NT2/D1 (cell line): ENCODE measurements at places on chromosomes 3 and 15.

DNA sequence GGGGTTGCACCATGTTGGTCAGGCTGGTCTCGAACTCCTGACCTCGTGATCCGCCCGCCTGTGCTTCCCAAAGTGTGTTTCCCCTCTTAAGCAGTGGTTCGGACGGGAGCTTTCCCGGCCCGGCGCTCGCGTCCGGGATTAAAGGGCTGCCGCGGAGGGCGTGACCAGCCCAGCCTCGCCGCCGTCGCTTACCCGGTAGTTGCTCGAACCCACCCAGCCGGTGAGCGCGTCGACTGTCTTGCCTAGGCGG, 513 bp downstream of the CLASP2 start:
- peak; percentile 50 for DNase-seq

- DNase-seq: no peak
Measured at GRCh38 chr3:1561427-1561826, 468.6 kb downstream of the CNTN6 start.

- no peak for DNase-seq
Measured at GRCh38 chr3:52039846-52040245, 16.5 kb downstream of the DUSP7 start.

GRCh38 chr3:149527531-149528339, 53.2 kb downstream of the TM4SF4 start:
- no peak for DNase-seq

GRCh38 chr15:64536244-64536836, 76.0 kb downstream of the ZNF609 start:
- DNase-seq: no peak

GRCh38 chr15:79075256-79075655, 15.3 kb downstream of the RASGRF1 start:
- no peak for DNase-seq

DNA sequence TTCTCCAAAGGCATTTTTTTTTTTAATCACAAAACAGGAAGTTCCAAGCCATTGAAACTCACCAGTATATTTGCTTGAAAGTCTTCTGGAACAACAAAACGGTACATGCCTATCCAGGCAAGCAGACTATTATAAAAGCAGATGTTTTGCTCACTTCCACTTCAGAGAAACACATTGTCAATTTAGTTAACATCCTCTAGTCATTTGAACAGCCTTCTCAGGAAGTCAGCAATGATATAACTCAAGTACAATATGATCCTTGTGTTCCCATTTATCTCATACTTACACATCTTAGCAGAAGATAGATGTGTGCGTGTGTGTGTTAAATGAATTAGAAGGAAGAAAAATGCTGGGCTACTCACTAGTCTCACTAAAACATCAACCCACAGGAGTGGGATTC, 30.4 kb downstream of the MECOM start:
- DNase-seq: no peak

DNA sequence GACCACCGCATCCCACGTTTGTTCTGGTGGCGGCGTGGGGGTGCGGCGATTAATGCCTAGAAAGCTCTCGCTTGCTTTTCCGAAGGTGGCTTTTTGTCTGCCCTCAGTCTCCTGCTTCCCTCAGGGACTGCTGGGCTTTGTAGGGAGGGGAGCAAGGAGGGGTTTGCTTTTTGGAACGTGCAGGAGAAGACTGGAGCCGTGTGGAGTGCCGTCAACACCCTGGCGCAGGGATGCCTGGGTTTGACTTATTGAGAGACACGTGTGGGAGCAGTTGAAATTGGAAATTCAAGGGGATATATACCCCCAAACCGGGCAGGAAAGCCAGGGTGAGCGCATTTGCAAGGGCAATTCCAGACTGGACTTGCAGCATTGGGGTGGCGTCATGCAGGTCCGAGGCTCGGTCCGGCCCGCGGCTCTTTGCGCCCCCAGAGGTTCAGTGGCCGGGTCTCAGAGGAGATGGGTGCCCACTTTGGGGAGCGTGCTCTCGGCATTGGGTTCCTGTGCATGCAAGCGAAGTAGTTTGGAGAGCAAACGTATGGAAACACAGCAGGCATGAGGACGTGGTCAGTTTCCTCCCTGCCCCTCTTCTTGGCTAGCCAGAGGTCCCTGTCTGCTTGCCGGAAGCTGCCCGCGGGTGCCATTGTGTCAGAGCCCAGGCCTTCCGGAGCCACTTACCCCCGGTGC, 2.1 kb downstream of the EPHB1 start:
- no peak for DNase-seq

GRCh38 chr3:78791753-78792152, 976.0 kb downstream of the ROBO1 start:
- DNase-seq: no peak

DNA sequence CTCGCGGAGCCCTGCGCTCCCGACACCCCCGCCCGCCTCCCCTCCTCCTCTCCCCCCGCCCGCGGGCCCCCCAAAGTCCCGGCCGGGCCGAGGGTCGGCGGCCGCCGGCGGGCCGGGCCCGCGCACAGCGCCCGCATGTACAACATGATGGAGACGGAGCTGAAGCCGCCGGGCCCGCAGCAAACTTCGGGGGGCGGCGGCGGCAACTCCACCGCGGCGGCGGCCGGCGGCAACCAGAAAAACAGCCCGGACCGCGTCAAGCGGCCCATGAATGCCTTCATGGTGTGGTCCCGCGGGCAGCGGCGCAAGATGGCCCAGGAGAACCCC, 464 bp downstream of the SOX2 start:
- no peak for DNase-seq

DNA sequence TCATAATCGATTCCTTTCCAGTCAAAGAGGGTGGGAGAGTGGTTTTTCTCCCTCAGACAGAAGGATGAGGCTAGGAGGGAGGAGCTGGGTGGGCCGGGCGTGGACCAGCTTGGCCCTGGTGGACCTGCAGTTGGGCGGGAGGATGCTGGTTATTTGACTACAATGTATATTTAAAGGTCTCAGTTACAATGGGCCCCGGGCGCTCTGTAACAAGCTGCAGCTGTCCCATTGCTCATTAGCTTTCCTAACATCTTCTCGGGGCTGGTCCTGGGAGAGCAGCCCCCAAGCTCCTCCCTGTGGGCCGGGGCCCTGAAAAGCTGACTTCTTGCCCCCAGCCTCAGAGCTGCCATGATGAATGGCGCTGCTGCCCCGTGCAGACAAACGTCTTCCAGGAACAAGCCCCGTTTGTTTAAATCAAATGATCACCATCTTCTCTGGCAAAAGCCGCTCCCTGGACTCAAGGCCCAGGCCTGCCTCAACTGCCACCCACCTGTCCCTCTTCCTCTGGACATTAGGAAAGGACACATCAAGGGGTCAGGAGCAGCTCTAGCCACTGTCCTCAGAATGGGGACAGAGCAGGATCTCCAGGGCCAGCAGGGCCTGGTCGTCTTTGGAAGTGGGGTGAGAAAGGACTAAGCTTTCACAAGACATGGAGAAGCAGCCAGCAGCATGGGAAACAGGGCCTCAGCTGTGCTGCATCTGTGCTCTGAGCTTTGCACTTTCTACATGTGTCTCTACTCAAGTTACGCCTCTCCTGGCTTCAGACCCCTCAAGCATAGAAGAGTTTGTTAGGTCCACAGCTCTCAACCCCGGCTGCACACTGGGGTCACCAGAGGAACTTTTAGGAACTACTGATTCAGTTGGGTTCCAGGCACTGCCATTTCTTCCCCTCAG, 38.6 kb downstream of the MAGEF1 start:
- no peak for DNase-seq

DNA sequence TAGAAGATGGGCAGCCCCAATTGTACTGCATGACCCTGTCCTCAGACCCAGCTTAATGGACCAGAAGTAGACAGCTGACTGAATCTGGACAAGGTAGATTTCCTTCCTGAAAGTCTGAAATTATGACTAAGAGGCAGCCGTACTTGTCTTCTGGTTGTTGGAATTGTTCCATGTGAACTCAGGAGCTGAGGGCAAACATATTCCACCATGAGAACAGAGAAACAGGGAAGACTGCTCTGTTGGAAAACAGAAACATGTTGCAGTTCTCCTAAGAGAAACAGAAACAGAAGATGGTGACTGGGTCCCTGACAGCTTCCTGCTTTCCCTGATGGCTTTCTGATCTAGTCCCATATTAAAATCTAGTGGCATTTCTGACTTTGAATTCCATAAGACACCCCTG, 24.1 kb downstream of the POPDC2 start:
- no peak for DNase-seq

DNA sequence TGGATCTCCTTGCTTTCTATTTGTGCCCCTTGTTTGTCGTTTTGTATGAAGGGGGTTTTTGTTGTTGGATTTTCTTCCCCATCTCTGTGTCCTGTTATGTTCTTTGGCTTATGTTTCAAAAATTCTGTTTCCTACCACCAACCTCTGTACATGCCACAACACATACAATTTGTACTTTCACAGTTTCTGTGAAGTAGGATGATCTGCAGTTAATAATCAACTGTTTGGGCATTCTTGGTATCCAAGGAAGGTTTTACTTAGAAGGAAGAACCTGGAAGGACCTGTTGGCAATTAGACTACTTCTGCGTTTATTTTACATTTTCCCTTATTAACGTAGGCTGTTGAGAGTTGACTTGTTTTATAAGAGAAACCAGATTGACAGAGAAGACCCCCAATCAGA, 8.3 kb downstream of the SETD5 start:
- no peak for DNase-seq

DNA sequence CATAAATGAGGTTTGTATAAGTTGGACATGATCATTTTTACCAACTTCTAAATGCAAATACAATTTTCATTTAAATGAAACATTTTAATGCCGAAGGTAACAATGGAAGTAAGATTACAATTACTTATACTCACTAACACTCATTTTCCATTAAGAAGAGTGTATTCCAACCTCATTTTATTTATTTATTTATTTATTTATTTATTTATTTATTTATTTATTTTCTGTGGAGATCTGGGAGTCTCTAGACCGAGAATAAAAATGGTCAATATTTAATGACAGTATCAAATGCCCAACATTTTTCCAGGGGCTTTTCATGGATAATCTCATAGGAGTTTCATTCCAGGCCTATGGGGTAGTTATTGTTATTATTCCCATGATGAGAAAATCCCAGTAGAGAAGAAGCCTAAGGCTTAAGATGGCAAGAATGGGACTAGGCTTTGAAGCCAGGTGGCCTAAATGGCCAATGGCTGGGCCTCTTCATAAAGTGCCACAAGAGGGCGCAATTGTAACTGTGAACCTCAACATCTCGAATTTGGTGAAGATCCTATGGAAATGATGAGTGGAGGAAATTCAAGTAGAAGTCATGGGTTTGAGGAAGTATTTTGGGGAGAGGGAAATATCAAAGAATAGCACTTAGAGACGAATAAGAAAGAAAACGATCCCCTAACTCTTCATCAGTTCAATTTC, 21.3 kb downstream of the VGLL3 start:
- peak; percentile 38 for DNase-seq

- DNase-seq: no peak
Measured at GRCh38 chr3:43054754-43055153, 51.1 kb downstream of the POMGNT2 start.

DNA sequence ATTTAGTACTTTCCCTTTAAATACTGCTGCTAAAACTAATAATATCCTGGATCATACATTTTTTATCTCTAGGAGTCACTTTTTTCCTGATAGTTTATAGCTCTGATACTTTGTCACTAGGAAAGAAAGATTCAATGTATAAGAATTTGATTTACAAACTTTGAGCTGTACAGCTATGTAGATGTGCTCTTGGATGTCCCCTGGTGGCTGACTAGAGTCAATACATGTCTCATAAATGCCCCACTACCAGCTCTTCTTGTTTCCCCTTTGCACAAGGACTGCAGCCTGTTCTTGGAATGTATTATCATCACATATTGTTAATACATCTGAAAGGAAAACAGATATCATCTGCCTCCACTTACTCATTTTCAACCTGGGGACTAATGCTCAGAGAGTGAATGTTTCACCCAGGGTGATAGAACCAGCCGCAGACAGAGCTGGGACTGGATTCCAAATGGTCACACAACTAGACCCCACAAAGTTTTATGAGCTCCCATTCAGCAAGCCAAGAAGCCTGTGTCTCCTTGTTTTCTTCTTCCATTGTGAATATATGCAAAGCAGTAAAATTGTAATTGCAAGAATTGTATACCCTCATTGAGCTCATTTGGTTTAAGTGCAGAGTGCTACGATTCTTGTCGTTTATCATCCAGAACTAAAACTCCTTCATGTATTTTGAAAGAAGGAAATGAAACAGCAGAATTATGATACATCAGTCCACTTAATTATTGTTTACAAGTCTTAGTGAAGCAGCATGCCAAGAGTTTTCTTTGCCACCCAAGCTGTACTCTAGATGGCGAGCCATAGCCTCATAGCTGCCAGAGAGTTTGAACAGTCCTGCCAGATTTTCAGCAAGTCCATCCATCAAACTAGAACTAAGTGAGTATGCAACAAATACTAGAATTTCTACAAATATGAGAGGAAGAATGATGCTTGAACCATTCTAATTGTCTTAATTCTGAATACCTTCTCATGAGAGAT, 261.6 kb upstream of the LMCD1 start:
- peak; percentile 59 for DNase-seq

DNA sequence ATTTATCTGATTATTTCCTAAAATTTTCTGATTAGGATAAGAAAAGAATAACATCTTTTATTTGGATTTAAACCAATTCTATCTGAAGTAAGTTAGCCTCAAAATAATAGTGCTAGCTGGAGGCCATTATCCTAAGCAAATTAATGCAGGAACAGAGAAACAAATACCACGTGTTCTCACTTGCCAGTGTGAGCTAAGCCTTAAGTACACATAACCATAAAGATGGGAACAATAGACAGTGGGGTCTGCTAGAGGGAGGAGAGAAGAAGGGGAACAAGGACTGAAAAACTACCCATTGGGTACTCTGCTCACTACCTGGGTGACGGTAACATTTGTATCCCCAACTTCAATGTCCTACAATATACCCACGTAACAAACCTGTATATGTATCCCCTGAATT, 31.3 kb upstream of the LYSMD4 start:
- DNase-seq: no peak

GRCh38 chr15:36827824-36828223, 248.4 kb downstream of the CDIN1 start:
- DNase-seq: no peak

DNA sequence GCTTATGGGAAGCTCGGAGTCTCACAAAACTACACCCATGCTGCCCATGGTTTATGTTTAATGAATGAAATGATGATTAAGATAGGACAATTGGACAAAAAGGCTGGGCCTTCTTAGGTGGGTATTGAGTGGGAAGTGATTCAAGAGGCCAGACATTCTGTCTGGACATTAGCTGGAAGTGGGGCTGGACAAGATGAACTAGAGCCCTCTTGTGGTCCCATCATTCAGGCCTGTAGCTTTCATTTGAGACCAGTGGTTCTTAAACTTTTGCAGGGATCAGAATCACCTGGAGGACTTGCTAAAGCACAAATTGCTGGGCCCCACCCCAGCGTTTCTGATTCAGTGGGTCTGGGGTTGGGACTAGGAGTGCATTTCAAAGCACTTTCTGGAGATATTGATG, 290.4 kb upstream of the CTDSPL start:
- no peak for DNase-seq

GRCh38 chr15:66077320-66077663, 176.3 kb downstream of the MEGF11 start:
- DNase-seq: no peak
